Stimulated activated CD8-positive, alpha-beta memory T cell treated with anti-CD3 and anti-CD28 coated beads, Interleukin-4, amount 100 ng/mL, for 1 hour (primary cell): ENCODE measurements at places on chromosomes 16 and 17.

- no peak for DNase-seq
These were observed 9.5 kb downstream of the IRF8 start for GRCh38 chr16:85908444-85908843.

- no peak for DNase-seq
These were observed 107.6 kb downstream of the RMI2 start for GRCh38 chr16:11452746-11453389.

GRCh38 chr16:67966549-67967182 lies 1.8 kb downstream of the SLC12A4 start:
- no peak for DNase-seq

DNA sequence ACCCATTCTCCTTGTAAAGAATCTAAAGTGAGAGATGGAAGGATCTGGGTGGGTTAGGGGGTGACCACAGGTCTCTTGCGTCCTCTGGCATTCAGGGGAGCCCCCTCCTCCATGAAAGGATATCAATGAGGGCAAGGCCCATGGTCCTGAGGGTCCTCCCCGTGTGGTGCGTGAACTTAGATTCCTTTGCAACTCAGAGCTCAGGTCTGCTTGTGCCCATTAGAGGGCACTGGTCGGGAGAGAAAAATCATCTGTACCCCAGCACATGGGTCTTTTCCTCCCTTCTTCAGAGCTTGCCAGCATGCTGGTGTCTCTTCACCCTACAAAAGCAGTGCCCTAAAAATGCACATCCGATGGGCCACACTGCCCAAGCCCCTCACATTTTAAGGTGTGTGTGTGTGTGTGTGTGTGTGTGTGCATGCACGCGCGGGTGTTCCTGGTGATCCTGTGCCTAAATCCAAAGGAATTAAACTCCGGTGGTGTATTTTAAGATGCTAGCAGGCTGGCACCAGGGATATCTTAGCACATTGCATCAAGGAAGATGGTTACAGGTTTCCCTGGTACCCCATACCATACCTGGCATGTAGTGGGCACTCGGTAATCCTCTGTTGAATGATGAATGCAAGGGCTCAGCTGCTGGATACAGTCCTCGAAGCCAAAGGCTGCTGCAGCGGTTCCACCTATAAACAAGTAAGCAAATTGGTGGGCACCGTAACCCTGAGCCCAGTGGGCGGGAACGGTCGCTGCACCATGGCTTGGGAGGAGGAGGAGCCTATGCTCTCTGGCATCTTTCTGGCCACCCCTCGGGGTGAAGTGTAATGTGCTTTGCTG lies 4.7 kb downstream of the C1QTNF1 start:
- no peak for DNase-seq

DNA sequence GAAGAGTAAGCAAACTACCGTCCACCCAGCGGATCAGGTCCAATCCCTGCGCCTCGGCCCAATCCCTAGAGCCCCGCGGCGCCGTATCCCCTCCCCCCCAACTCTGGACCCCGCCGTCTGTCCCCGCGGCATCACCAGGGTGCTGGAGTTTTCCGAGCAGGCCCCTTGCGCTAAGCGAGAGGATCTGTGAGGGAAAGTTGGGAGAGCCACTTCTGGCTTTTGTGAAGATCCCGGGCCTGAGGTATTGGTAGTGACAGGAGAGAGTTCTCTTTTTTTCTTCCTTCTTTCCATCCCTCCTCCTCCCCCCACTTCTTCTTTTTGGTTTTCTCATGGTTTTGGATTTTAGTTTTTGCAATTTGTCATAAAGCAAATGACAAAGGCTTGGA lies 3.5 kb upstream of the DLX4 start:
- no peak for DNase-seq

DNA sequence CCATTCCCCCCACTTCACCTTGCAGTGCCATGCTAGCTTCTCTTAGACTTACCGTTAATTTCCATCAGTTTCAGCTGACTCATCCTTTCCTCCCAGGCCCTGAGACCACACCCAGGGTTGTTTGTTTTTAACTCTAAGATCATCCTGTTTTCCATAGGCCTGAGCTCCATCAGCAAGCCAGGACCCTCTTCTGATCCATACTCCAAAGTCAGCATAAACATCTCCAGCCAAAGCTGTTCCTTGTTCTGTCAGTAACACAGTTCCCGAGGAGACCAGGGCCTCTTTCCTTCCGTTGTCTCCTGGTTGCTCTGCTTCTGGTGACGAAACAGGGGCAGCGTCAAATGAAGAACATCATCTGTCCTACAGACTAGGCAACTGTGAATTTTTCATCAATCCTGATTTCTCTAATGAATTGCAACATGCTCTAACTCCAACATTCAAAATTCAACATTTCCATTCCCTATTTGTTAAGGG lies 83.8 kb upstream of the HNF1B start:
- no peak for DNase-seq

- DNase-seq = no peak
These were observed 166.1 kb downstream of the PRKCA start for GRCh38 chr17:66468241-66469087.

GRCh38 chr17:40014375-40014980 lies 762 bp upstream of the CSF3 start:
- no peak for DNase-seq

- no peak for DNase-seq
These were observed 109.5 kb downstream of the CDH8 start for GRCh38 chr16:61926766-61927165.

GRCh38 chr17:48152289-48152688 lies 44.7 kb downstream of the SNX11 start:
- no peak for DNase-seq

GRCh38 chr17:15777717-15778116 lies 45.6 kb downstream of the TBC1D26 start:
- DNase-seq = no peak

GRCh38 chr17:56478836-56479447 lies 114.6 kb upstream of the NOG start:
- DNase-seq = no peak

GRCh38 chr17:63682441-63682840 lies 17.5 kb downstream of the LIMD2 start:
- DNase-seq = no peak

GRCh38 chr16:30090610-30091331 lies 953 bp downstream of the TBX6 start:
- DNase-seq = no peak

DNA sequence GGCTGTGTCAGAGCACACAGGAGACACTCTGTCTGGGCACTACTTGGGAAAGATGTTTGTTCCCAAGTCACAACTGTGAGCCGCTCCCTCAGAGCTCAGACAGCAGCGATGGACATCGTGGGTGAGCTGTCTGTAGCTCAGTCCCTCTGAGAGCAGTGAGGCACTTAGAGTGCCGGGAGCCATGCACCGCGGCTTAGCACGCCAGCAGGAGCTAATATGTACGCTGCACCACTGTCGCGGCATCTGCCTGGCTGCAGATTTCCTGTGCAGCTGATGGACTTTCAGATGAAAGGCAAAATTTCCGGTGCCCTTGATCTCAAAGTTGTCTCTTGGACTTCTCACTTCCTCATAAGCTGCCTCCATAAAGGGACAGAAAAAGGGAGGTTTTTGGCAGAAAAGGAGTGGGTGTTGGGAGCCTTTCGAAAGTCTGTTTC lies 92.8 kb upstream of the ZNF469 start:
- no peak for DNase-seq

DNA sequence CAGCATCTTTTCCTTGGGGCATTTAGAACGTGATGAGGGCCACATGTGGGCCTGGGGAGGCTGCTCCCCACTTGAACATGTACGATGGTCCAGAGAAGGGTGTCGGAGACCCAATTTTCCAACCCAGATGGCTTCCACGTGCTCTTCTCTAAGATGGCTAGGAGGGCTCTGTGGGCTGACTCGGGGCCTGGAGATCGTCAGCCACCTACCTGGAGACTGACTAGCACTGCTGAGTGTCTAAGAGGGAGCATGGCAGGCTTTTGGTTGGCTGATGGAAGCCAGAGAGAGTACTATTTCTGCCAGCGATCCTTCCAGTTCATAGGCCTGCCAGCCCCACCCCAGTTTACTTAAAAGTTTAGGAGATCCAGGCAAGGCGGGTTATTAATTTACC lies 60.2 kb upstream of the CLEC18A start:
- no peak for DNase-seq
